ENCODE measurements at places on chromosomes 6 and 20. TPM values are rescaled to one million over a fixed set of nuclear protein-coding genes. Genes with fewer than 3 reads are reported as not detected.

The ENPP5 gene
- 2.4 TPM for total RNA-seq

The AARS2 gene
- 13.2 TPM for total RNA-seq

The GLP1R gene
- 2.6 TPM for total RNA-seq

The DACT2 gene
- 8.7 TPM for total RNA-seq

The EDN3 gene
- 18.5 TPM for total RNA-seq

The BTN1A1 gene
- total RNA-seq, result 0.72 TPM

The SOBP gene
- total RNA-seq, result 29.6 TPM

The RNF114 gene
- 33.2 TPM for total RNA-seq

The MARCKS gene
- 152 TPM for total RNA-seq

The LTA gene
- not detected for total RNA-seq

The CDH4 gene
- total RNA-seq, result 0.48 TPM

The SLC32A1 gene
- 6.3 TPM for total RNA-seq

The PTK6 gene
- total RNA-seq, result 1.2 TPM

The NKAIN2 gene
- total RNA-seq, result 4.6 TPM

Data from umbilical cord (tissue), 2 donors.